ENCODE measurements at places on chromosomes 3 and 15. TPM values are rescaled to one million over a fixed set of nuclear protein-coding genes. Genes with fewer than 3 reads are reported as not detected.

The DLEC1 gene
- polyA plus RNA-seq = 0.22 TPM

The ROPN1 gene
- polyA plus RNA-seq = not detected

The SPRED1 gene
- 15.0 TPM for polyA plus RNA-seq

The EIF4E3 gene
- 5.6 TPM for polyA plus RNA-seq

The CTXND1 gene
- polyA plus RNA-seq = 0.22 TPM

The LRRC3B gene
- 0.10 TPM for polyA plus RNA-seq
